NCI-H1436 treated with DMSO at 0.1 percent for 48 hours (cell line): ENCODE measurements at places on chromosomes 7 and 10.

DNA sequence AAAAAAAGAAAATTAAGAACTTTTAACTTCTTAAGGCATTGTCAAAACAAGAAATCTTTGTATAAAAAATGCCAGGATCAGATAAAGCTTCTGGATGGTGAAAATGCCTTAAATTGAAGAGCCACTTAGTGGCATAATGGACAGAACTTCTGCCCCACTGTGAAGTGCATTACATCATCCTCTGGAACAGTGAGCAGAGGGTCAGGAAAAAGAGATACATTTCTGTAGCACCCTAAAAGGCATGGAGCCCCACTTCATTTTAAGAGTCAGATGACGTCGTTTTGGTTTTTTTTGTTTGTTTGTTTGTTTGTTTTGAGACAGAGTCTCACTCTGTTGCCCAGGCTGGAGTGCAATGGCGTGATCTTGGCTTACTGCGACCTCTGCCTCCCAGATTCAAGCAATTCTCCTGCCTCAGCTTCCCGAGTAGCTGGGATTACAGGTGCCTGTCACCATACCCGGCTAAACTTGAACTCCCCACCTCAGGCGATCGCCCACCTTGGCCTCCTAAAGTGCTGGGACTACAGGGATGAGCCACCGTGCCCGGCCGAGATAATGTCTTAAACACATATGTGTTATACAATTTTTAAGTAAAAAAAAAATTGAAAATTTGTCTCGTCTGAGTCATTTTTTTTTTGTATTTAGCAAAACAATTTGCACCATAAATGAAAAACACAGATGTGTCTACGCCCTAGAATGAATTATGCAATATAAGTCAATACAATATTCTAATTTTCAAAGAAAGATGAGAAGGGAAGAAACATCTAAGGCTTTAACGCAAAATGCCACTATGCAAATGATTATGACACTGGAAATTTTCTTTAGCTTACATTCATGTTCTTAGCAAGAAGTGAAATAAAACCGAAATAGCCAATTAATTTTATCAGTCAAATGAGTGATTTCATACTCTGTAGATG is 29.2 kb downstream of the SLC13A1 start:
- no peak for DNase-seq

- DNase-seq = no peak
These were observed 24.5 kb downstream of the AVL9 start for GRCh38 chr7:32519763-32520162.

DNA sequence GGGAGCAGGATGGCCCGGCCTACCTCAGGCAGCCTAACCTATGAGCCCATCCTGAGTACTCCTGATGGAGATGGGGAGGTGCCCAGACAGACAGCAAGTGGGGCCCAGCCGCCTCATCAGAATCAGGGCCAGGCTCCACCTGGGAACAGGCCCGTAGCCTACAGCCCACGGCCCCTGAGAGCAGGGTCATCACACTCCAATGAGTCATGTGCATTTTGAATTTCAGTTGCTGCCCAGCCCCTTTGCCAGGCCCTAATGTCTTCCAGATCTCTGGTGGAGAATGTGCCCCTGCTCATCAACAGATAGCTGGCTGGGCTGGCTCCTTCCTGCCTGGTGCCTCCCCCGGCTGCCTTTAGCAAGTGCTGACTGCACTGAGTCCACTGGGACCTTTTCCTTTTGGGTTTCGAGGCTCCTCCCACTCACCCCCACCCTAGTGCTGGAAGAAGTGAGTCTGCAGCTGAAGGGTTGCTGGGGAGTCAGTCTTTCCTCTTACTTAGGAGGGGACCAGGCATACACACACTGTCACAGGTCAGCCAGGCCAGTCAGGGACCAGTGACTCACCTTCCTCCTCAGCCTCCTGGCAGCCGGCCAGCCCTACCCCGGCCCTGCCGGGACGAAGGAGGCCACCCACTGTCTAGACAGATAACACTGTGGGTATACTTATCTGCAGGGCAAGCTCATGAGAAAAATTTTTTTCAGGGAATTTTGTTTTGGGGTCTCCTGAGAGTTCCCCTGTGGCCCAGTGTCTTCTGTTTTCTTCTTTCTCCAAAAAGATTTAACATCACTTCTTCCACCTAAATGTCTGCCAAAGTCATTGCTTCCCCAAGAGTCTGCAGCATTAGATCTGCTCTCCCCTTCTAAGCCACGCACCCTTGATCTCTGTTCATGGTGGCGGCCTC is 9.1 kb upstream of the ASIC3 start:
- DNase-seq = no peak

DNA sequence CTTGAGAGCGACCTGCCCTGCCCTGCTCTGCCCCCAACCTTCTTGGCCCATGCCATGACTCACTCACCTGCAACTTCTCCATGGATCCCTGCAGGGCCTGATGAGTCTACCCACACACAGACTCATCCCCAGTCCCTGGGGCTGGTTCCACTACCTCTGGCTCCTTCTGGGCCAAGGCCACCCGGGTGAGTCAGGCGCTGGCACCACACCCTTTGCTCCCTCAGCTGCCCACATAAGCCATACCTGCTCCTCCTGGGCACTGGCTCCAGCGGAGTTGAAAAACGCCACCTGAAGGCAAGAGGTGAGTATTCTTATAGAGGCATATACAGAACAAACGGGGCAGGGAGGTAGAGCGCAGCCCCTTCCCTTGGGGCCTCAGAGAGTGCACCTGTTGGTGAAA is 16.2 kb upstream of the MTPAP start:
- no peak for DNase-seq

DNA sequence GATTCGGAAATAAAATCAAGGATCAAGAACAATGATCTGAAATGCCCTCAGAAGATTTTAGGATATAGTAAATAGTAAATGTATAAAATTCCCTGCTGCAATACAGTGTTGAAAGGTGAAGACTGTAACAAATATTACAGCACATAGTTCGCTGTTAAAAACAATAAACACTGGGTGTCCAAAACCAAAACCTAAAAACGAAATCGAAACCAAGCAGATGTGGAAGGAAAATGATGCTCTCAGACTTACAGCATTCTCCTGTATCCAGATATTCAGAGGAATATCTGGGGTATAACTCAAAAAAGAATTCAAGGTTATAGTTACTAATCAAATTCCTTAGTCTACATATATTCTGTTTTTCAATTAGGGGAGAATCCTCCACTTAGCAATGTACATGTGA is 708.1 kb upstream of the PCDH15 start:
- DNase-seq = no peak

DNA sequence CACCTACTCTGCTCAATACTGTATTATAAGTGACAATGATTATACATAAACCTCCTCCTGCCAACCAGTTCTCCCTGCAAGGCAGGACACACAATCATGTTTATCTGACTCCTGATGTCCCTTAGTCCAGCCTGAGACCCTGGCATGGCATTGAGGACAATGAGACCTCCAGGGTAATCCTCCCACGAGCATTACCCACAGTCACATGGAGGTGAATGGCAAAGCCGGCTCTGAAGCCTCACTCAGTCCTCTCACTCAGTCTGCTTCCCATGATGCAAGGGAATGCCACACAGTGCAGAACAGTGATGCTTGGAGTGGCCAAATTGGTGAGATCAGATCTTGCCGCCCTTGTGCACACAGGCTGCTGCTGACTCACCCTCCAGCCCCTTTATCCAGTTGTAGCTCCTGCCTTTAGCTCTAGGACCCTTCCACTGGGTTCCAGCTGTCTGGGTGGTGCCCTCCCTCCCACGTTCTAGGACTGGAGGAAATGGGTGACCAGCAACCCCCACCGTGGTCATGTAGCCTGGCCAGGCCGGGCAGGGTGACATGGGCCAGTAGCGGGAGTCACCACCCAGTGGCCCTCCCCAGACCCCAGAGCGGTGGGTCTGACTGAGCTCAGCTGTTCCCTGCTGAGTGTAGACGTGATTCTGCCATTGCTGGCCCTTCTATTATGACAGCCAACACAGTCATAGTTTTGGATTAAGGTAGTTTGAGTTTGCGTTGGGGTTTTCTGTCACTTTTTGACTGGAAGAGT is 5.5 kb upstream of the ADCY1 start:
- DNase-seq = no peak
